Activated CD4-positive, alpha-beta T cell treated with anti-CD3 and anti-CD28 coated beads, Interleukin-2, amount 10 ng/mL, durations not matched to agents 7 days and 5 days (primary cell): ENCODE measurements at places on chromosomes 5 and 9.

GRCh38 chr5:174741352-174741751 is 17.0 kb downstream of the MSX2 start:
- no peak for DNase-seq
- H3K27me3 ChIP-seq = peaks cover 15% of the 10 kb centered on the region
- no peak overlapping the region for H3K27ac ChIP-seq
- no peak overlapping the region for H3K4me3 ChIP-seq
- peaks cover 2% of the 10 kb centered on the region for H3K36me3 ChIP-seq

GRCh38 chr5:88833371-88834130 is 49.4 kb downstream of the MEF2C start:
- H3K36me3 ChIP-seq = no peaks in the 10 kb centered on the region
- peaks cover 20% of the 10 kb centered on the region for H3K4me1 ChIP-seq
- no peak overlapping the region for H3K4me3 ChIP-seq
- DNase-seq = peak; percentile 26
- H3K27ac ChIP-seq = no peak overlapping the region

GRCh38 chr9:126150411-126151030 is 176.1 kb upstream of the MVB12B start:
- H3K36me3 ChIP-seq = no peaks in the 10 kb centered on the region
- peaks cover 16% of the 10 kb centered on the region for H3K27me3 ChIP-seq
- H3K4me3 ChIP-seq = no peak overlapping the region
- H3K4me1 ChIP-seq = peaks cover 2% of the 10 kb centered on the region
- H3K27ac ChIP-seq = no peak overlapping the region
- DNase-seq = no peak

- no peak for DNase-seq
- no peak overlapping the region for H3K4me3 ChIP-seq
- H3K27ac ChIP-seq = no peak overlapping the region
- H3K4me1 ChIP-seq = no peaks in the 10 kb centered on the region
Observed at GRCh38 chr5:110718311-110718710, 8.2 kb downstream of the TMEM232 start.

- DNase-seq = peak; percentile 67
- peak overlapping the region; percentile 2 for H3K4me3 ChIP-seq
- H3K27ac ChIP-seq = peak overlapping the region; percentile 47
- peaks cover 46% of the 10 kb centered on the region for H3K4me1 ChIP-seq
Observed at GRCh38 chr9:97710356-97711222, 13.4 kb upstream of the XPA start.

GRCh38 chr5:91042936-91043255 is 340.2 kb downstream of the ARRDC3 start:
- DNase-seq = no peak
- H3K4me1 ChIP-seq = no peaks in the 10 kb centered on the region
- no peak overlapping the region for H3K4me3 ChIP-seq
- peaks cover 12% of the 10 kb centered on the region for H3K27me3 ChIP-seq

GRCh38 chr5:132506094-132506692 is 15.6 kb upstream of the IRF1 start:
- H3K27ac ChIP-seq = no peak overlapping the region
- DNase-seq = no peak
- peaks cover 30% of the 10 kb centered on the region for H3K27me3 ChIP-seq
- no peak overlapping the region for H3K4me3 ChIP-seq
- H3K36me3 ChIP-seq = no peaks in the 10 kb centered on the region
- H3K4me1 ChIP-seq = peaks cover 9% of the 10 kb centered on the region

- no peaks in the 10 kb centered on the region for H3K4me1 ChIP-seq
- DNase-seq = no peak
- H3K27me3 ChIP-seq = no peaks in the 10 kb centered on the region
- H3K27ac ChIP-seq = no peak within 1 kb of the TSS
Observed at GRCh38 chr5:850511-851006, at the start of gene ZDHHC11. ZDHHC11 (minus strand) TSS chr5:850986; CDS start chr5:850602, 384 bp downstream.

DNA sequence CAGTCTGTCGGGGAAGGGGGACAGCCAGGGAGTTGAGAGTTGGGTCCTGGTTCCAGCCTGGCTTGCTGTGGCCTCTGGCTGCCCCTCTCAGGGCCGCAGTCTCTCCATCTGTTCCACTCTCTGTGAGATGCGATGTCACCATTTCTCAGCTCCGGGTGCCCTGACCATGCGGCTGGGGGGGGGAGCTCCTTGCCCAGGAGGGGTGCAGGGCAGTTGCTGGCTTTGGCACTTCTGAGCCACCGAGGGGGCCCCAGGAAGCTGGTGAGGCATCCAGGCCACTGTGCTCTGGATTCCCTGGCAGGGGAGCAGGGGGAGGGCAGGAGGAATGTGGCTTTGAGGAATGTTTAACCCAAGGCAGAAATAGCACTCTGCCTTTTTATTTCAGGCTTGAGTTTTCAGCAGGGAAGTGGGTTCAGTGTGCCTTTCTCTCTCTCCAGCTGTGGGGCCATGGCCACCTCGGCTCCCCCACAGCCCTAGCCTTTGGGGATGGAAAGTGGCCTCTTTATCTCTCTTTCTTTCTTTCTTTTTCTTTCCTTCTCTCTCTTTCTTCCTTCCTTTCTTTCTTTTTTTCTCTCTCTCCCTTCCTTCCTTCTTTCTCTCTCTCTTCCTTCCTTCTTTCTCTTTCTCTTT is 11.0 kb downstream of the NCS1 start:
- H3K4me3 ChIP-seq = no peak overlapping the region
- no peaks in the 10 kb centered on the region for H3K4me1 ChIP-seq
- no peak for DNase-seq
- H3K27me3 ChIP-seq = no peaks in the 10 kb centered on the region

- no peaks in the 10 kb centered on the region for H3K4me1 ChIP-seq
- H3K4me3 ChIP-seq = no peak overlapping the region
- no peak overlapping the region for H3K27ac ChIP-seq
- no peaks in the 10 kb centered on the region for H3K36me3 ChIP-seq
- H3K27me3 ChIP-seq = no peaks in the 10 kb centered on the region
Observed at GRCh38 chr5:119681734-119682133, 52.4 kb downstream of the FAM170A start.

- no peak overlapping the region for H3K27ac ChIP-seq
- no peak overlapping the region for H3K4me3 ChIP-seq
- no peak for DNase-seq
- H3K27me3 ChIP-seq = no peaks in the 10 kb centered on the region
Observed at GRCh38 chr9:71302776-71303175, 181.4 kb upstream of the TRPM3 start.

GRCh38 chr9:99127356-99128132 is 22.6 kb downstream of the TGFBR1 start:
- H3K27ac ChIP-seq = peak overlapping the region; percentile 16
- no peak for DNase-seq
- peaks cover 72% of the 10 kb centered on the region for H3K36me3 ChIP-seq
- H3K27me3 ChIP-seq = no peaks in the 10 kb centered on the region
- H3K4me1 ChIP-seq = peaks cover 76% of the 10 kb centered on the region
- no peak overlapping the region for H3K4me3 ChIP-seq

DNA sequence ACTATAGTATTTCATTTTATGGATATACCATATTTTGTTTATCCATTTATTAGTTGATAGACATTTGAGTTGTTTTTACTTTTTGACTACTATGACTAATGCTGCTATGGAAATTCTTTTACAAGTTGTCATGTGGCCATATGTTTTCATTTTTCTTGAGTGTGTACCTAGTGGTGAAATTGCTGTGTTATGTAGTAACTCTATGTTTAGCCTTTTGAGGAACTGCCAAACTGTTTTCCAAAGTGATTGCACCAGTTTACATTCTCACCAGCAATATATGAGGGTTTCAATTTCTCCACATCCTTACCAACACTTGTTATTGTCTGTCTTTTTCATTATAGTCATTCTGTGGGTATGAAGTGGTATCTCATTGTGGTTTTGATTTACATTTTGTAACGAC is 75.4 kb downstream of the GRIA1 start:
- H3K4me1 ChIP-seq = no peaks in the 10 kb centered on the region
- H3K36me3 ChIP-seq = no peaks in the 10 kb centered on the region
- no peak for DNase-seq

- DNase-seq = no peak
- no peaks in the 10 kb centered on the region for H3K4me1 ChIP-seq
- H3K27me3 ChIP-seq = no peaks in the 10 kb centered on the region
Observed at GRCh38 chr5:160297776-160298175, 14.6 kb downstream of the CCNJL start.
